Ammon's horn (tissue), 1 donor: ENCODE measurements at places on chromosomes 5 and 9.

DNA sequence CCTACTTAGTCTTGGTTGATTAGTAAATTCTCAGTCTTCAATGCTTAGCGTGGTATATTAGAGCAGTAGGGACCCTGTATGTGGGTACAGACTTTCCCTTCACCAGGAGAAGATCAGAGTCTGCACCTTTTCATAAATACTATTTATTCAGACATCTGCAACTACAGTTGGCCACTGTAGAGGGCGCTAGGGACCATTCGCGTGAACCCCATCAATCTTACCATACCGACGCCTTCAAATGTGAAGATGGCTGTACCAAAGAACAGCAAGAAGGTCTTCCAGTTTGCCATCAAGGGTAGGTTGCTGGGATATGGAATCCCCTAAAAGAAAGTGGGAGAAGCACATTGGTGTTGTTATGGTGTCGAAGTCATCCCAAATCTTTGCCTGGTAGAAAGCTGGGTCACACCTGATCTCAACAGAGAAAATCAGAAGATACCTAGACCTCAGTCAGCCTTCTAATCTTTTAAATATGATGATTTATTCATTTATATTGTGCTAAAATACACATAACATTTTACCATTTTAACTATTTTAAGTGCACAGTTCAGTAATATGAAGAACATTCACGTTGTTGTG lies 19.1 kb downstream of the SLC36A3 start:
- no peak for DNase-seq

- DNase-seq: no peak
Measured at GRCh38 chr9:35000535-35001284, 11.2 kb downstream of the DNAJB5 start.

- no peak for DNase-seq
Measured at GRCh38 chr5:76590027-76590426, 33.2 kb downstream of the F2RL2 start.

DNA sequence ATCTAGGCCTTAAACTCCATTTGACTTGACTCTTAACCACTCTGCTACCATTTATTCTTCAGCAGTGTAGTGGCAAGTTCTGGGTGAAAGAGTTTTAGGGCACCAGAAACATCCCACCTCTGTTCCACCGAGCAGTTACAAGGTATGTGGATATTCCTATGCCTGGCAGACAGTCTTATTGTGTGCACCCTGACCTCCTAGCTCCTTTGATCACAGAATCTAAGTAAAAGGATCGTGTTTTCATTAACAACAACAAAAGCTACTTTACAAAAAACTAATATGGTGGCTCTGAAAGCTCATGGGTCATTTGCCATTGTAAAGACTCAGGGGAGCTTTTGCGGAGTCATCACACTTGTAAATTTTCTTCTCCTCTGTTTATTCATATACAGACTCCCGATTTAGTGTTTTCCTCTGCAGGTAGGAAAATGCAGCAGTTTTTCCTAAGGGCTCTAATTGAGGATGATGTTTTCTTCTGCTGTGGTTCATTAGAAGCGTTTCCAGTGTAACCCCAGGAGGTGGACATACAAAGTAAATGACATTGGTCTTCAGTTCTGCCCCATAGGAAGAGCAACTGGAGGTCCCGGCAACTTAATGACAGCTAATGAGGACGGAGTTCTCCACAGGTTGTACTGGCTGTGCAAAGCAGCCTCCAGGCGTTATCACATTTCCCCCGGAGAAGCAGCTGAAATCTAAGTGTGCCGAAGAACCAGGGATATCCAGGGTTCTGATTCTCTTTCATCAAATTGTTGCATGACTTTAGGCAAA lies 78.2 kb downstream of the ATP10B start:
- no peak for DNase-seq

GRCh38 chr5:119398727-119399466 lies 43.1 kb downstream of the TNFAIP8 start:
- DNase-seq: no peak

- peak; percentile 72 for DNase-seq
Measured at GRCh38 chr9:85430659-85431338, 311.0 kb downstream of the AGTPBP1 start.

- no peak for DNase-seq
Measured at GRCh38 chr9:84517026-84517425, 152.5 kb upstream of the NTRK2 start.

DNA sequence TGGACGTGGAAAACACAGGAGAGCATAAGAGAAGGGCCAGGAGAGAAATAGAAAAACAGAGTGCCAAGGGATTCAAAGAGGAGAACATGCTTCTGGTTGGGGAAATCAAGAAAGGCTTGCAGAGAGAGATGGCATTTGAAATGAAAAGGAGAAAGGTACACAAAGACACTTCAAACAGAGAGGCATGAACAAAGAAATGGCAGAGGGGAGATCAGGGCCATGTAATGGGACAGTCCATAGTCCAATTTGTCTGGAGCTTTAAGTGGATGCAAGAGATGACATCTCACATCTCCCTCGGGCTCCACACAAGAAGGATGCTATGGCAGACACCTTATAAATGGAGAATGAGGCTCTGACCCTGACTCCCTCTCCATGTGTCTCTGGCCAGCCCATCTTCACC lies 331.1 kb downstream of the MLLT3 start:
- no peak for DNase-seq

- DNase-seq: no peak
Measured at GRCh38 chr5:83827111-83827557, 106.5 kb upstream of the HAPLN1 start.

DNA sequence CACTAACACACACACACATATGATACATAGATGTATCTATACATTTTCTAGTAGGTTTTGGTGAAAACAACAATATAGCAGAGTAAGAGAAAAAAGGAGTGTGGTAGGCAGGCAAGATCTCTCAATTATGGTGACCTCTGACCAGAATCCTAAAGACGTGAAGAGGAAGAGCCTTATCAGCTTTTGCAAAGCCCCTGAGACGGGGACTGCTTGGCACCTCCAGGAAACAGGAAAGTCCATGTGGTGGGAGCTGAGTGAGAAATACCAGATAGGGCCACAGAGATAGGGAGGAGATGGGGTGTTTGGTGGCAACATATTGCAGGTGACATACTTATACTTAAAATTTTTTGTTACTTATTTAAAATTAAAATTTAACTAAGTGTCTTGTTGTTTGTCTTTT lies 39.9 kb upstream of the CTXN3 start:
- DNase-seq: no peak

DNA sequence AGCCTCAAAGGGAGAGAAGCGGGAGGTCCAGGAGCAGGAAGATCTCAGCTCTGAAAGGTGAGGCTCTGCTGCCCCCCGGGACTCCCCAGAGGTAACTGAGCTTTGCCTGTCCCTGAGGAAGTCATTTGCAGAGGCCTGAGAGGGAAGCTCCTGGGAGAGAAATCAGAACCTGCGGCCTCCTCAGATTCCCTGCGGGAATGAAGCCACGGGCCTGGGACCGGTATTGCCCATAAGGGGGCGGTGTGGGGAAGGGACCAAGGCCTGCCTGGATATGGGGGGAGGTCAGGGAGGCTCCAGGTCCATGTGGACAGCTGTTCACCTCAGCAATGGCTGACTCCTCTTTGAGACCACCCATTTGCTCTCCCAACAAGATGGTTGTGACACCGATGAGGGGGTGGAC lies 1.3 kb downstream of the SPATA31E1 start:
- DNase-seq: no peak

- peak; percentile 52 for DNase-seq
Measured at GRCh38 chr5:88785746-88786565, 97.0 kb downstream of the MEF2C start.

GRCh38 chr9:76737154-76737902 lies 26.9 kb upstream of the PCA3 start:
- DNase-seq: no peak

- DNase-seq: no peak
Measured at GRCh38 chr5:32769711-32770110, 58.6 kb downstream of the NPR3 start.

DNA sequence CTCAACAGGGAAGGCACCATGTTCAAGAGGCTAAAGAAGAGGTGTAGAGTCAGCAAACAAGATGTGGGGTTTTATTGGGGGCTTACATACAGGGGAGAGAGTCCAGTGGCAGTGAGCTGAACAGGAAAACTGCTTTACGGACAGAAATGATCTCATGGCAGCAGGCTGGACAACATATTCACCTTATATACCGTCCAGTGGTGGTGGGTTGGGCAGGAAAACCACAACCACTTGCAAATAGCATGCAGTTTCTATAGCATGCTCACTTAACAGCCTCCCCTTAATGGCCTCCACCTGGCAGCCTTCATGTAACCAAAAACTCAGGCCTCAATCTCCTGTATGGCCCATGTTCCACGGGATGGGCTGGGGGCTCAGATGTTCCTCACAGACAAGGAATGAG lies 5.4 kb downstream of the TNFSF8 start:
- DNase-seq: no peak
